SK-N-SH treated with all-trans-retinoic acid at 6 μM for 48 hours (cell line): ENCODE measurements at places on chromosomes 7 and 10.

DNA sequence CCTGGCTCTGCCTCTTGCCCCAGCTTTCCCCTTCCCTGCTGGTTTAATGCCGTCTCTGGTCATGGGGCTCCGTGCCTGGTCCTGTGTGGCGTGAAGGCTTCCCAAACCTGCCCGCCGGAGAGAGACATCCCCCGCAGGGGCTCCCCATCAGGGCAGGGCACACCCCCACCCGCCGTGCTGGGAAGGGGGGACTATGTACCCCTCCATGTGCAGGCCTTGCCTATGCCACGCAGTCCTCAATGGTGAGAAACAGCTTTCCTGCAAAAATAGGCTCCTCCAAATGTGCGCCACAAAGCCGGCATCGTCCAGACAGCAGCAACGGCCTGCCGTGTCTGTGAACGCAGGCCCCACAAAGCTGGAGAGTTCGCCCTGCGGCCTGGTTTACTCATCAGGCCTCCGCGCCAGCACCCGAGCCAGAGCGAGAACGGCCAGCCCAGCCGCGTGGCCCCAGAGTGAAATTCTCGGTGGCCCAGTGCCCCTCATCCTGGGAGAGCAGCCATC, 313.4 kb downstream of the DNAJB6 start:
- no peak for ATAC-seq

DNA sequence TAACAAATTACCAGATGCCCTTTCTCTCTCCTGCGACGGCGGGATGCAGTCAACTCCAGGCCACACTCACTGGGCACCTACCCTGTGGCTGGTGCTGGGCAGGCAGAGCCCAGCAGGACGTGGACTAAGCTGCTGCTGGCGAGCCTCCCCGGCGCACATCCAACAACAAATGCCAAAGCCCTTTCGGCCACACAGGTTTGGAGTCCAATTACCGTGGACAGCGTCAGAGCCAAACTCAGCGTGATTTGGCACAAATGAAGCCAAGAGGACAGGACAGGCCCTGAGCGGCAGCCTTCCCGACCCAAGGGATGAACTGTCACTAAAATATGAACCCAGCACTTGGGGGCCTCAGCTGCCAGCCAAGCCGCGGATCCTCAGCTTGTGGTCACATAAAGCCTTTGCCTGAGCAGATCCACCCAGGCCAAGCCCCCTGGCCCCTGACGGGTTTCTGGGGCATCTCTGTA, 28.4 kb downstream of the DAGLB start:
- ATAC-seq, result no peak; the same call in 2 of the 3 replicates

DNA sequence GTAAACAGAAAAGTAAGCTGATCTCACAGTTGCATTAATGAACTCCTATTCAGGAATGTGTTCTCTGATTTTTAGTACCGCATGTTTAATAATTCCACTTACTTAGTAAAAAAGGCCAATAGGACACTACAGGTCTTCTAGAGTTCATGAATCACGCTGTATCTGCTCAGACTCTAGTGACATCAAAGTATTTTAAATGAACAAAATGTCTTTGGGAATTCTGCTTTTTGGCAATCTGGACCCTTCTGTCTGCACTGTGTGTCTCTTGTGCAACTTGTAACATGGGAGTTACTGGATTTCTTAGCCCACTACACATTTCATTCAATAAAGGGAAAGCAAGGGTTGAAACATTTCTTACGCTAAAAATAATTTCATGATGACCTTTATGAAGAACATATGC, 50.2 kb downstream of the RABGEF1 start:
- no peak for ATAC-seq

DNA sequence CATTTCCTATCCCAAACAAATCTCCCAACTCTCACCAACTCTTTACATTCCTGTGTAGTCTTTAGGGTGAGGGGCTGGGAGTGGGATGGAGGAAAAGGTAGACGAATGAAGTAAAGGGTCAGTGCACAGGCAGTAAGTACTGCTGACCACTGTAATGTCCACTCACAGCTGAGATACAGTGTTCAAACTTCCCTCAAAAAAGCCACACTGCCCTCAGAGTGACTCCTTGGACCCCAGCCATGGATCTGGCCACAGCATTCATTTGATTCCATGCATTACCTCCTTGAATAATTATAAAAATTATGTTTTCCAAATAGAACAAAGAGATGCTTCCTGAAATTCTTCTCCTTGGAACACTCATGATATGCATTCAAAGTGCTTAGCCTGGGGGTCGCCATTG, 19.8 kb upstream of the HIPK2 start:
- ATAC-seq, result no peak

- peak; percentile 3; the same call in 1 of the 3 replicates for ATAC-seq
Measured at GRCh38 chr7:76281706-76282343, 20.6 kb upstream of the HSPB1 start.

DNA sequence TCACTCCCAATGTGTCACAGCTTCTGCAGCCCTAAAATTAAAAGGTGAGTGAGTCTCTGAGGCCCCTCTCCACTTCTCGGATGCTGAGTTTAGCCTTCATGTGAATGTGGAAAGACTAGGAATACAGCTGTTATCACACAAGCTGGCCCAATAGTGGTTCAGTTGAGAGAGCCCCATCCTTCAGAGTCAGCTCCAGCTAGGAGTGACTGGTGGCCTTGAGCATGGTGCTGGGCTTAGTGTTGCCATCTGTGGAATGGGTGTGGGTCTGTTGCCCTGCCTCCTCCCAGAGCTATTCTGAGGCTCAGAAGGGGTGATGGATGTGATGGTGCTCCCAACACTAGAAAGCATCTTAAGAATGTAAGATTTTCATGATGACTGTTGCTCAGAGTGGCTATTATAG, 55.8 kb downstream of the FIGNL1 start:
- no peak for ATAC-seq

- no peak for ATAC-seq
Measured at GRCh38 chr10:109454691-109455090, 468.6 kb downstream of the XPNPEP1 start.

GRCh38 chr7:28360739-28361138, 51.6 kb upstream of the CREB5 start:
- ATAC-seq, result no peak

GRCh38 chr7:50368366-50368765, 63.9 kb downstream of the IKZF1 start:
- no peak for ATAC-seq

DNA sequence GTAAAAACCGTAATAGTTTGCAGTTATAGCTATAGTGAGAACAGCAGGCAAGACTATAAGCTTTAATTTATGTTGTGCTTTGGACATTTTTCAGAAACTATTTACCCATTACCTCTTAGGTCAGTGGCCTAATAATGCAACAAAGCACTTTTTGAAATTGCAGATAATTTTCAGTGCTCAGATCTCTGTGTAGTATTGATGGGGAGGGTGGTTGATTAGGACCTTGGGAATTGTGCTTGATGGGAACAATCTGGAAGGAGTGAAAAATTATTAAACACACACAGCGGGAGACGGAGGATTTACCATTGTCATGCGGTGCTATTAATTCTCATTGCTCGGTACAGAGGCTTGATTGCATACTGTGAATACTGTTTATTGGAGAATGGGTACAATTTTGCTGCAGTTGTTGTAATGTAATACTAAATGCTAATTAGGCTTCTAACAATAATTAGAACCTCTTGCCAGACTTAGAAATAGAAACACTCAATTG, 304.8 kb downstream of the LRMDA start:
- ATAC-seq, result no peak

GRCh38 chr7:2270495-2270894, 28.5 kb downstream of the NUDT1 start:
- no peak for ATAC-seq

DNA sequence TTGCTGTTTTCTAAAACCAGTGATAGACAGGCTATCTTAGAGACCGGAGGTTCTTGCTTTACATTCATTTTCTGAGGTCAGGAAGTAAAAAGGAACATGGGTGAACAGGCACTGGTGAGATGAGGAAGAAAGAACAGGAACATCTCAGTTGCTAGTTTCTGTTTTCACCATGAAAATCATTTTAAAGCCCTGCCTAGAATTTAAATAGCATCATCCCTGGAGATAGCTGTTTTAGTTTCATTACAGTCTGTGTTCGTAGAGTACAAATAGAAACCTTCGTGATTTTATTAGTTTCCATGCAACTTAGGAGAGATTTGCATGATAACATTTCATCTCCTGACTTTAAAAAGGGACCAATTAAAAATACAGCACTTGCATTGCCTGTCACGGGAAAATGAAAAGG, 14.7 kb downstream of the KCNMA1 start:
- no peak for ATAC-seq

- no peak for ATAC-seq
Measured at GRCh38 chr7:68334636-68335272, 1263.5 kb upstream of the AUTS2 start.

- ATAC-seq, result no peak
Measured at GRCh38 chr10:128839701-128840100, 627.3 kb upstream of the MGMT start.

- peak; percentile 94 for ATAC-seq
Measured at GRCh38 chr10:35433851-35434426, 97.6 kb downstream of the CCNY start.

DNA sequence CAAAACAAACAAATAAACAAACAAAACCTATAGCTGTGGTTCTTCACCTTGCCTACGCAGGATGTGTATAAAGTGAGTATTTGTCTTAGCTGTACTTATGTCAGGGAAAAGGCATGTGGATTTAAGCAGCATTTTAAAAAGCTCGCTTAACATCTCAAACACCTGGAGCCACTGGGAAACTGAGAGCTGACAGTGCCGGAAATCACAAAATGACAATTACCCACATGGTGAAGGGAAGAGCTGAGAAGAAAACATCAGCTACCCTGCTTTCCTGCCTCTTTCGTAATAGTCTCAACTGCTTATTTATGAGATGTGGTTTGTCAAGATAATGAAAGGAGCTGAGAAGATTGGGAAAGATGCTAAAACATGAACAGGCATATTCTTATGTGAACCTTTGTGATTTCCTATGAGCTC, 31.1 kb upstream of the MSMB start:
- ATAC-seq, result no peak

- ATAC-seq, result peak; percentile 39
Measured at GRCh38 chr10:110794808-110795207, 76.9 kb upstream of the PDCD4 start.

DNA sequence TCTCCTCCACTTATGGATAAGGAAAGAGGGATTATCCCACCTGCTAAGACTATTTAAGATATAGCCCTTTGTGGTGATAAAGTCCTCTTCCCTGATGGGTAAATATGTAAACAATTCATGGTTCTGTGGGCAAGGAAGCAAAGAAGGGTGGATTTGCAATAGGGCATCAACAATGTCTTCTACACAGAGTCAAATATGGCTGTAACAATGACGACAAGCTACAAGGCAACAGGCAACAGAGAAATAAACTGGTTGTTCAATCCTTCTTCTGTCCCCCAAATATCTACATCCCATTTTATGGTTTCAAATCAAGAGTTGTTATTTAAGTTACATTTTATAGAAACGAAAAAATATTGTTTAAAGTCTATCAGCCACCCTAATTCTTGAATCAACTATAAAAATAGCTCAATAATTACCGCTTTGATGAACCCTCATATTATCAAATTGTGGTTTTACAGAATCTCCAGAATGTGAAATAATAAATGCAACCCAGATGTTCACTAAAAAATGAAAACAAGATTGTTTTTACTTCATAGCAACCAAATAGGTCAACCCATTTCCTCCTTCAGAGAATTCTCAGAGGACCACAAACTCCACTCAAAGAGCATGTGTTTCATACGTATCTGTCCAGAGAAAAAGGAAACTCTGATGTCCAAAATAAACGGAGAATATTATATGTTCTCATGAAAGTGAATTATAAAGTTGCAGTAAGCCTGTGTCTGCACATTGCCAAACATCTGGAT, 13.8 kb downstream of the CYTH3 start:
- peak; percentile 52 for ATAC-seq

- no peak for ATAC-seq
Measured at GRCh38 chr7:157627033-157627432, 290.2 kb downstream of the DNAJB6 start.

GRCh38 chr10:122112625-122113160, 123.7 kb downstream of the TACC2 start:
- ATAC-seq, result peak; percentile 96

- no peak for ATAC-seq
Measured at GRCh38 chr10:127426746-127427145, 122.4 kb upstream of the NPS start.

DNA sequence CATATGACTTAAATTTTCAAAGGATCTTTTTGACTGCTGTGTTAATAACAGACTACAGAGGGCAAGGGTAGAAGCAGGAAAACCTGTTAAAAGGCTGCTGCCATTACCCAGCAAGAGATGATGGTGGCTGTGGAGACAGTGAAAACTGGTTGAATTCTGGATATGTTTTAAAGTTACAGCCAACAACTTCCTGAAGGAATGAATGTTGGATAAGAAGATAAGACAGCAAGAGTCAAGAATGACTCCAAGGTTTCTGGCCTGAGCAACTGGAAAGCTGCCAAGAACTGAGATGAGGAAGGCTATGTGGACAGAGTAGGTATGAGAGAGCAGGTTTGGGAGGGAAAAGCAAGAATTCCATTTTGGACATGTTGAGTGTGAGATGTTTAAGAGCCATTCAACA, 19.1 kb downstream of the CNOT4 start:
- peak; percentile 53 for ATAC-seq

- ATAC-seq, result no peak
Measured at GRCh38 chr7:64793106-64793755, 997 bp upstream of the ZNF138 start.

GRCh38 chr7:144812379-144813283, 23.2 kb downstream of the TPK1 start:
- ATAC-seq, result no peak

- no peak for ATAC-seq
Measured at GRCh38 chr7:3043544-3044371, at the start of gene CARD11. CARD11 (minus strand) TSS chr7:3043867; CDS start chr7:2958506, 85,361 bp downstream.

GRCh38 chr7:139393621-139394211, 34.0 kb downstream of the LUC7L2 start:
- ATAC-seq, result no peak; the same call in 1 of the 3 replicates

GRCh38 chr10:73646598-73647041, 5.3 kb upstream of the MYOZ1 start:
- ATAC-seq, result no peak

DNA sequence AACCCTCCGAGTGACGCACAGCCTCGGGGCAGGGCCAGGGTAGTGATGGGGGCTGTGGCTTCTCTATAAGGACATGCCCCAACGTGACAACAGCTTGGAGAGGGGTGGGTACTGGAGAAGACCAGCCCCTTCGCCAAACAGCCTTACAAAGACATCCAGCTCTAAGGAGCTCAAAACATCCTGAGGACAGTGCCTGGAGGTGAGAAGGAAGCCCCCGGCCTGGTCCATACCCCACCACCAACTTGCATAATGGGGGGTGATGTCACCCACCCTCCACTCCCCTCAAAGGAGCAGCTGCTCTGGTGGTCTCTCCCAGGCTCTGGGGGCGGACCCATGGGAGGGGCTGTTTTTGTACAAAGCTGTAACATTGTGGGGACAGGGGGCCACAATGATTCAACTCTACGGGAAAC, 15.1 kb downstream of the PRSS2 start:
- ATAC-seq, result no peak

- no peak for ATAC-seq
Measured at GRCh38 chr10:46031648-46032532, 1.5 kb upstream of the NCOA4 start.
